ENCODE measurements at places on chromosomes 6 and 20. TPM values are rescaled to one million over a fixed set of nuclear protein-coding genes. Genes with fewer than 3 reads are reported as not detected.

The MTFR2 gene
- 0.75 TPM for total RNA-seq

The TRPC4AP gene
- 57.5 TPM for total RNA-seq

The CEP162 gene
- 13.1 TPM for total RNA-seq

The PBOV1 gene
- total RNA-seq: not detected

The ANKRD66 gene
- not detected for total RNA-seq

The PPP1R14C gene
- 0.52 TPM for total RNA-seq

The IPCEF1 gene
- 3.2 TPM for total RNA-seq

The ZSCAN12 gene
- 11.1 TPM for total RNA-seq

The TUBB2A gene
- total RNA-seq: 21.5 TPM

The KCNK16 gene
- total RNA-seq: not detected

The JARID2 gene
- 17.5 TPM for total RNA-seq

The POU5F1 gene
- 9.5 TPM for total RNA-seq

The CRISP3 gene
- total RNA-seq: 117 TPM

The OR12D3 gene
- not detected for total RNA-seq

The GOPC gene
- total RNA-seq: 28.6 TPM

The PSORS1C1 gene
- total RNA-seq: 0.10 TPM

The FAM162B gene
- 5.6 TPM for total RNA-seq

The DEFB128 gene
- total RNA-seq: not detected

The GJA10 gene
- not detected for total RNA-seq

The LAMA2 gene
- total RNA-seq: 43.4 TPM
